SK-MEL-5 (cell line): ENCODE measurements at places on chromosomes 12 and 14. TPM values are rescaled to one million over a fixed set of nuclear protein-coding genes. Genes with fewer than 3 reads are reported as not detected.
A peak's percentile ranks its signal among the peaks of the same experiment; 100 is the strongest.

The ZBTB42 gene
- 5.2 and 5.4 TPM in 2 replicates for total RNA-seq

The GRIP1 gene
- 0.77 and 2.1 TPM in 2 replicates for total RNA-seq

DNA sequence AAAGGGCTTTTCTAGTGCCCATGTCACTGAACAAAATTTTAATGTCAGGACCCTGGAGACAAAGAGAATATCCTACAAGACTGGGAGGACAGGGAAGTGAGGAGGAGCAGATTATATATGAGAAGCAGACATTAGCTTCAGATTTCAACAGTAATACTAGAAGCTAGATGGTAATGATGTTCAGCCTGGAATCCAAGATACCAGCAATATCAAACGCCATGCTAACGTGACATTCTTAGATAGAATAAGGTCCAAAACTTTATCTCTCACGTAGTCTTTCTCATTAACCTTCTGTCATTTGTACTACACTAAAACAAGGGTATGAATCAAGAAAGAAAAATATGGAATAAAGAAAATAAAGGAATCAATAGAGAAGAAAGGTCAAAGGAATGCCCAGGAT, 18.7 kb downstream of the SOS2 start:
- no peak for DNase-seq

The GPR162 gene
- 0.08 and 1.5 TPM in 2 replicates for total RNA-seq

The SLCO1C1 gene
- total RNA-seq, result 1.9 and 6.9 TPM in 2 replicates

The ADGRD1 gene
- 0.05 TPM in 1 of 2 replicates, not detected in the other for total RNA-seq

DNA sequence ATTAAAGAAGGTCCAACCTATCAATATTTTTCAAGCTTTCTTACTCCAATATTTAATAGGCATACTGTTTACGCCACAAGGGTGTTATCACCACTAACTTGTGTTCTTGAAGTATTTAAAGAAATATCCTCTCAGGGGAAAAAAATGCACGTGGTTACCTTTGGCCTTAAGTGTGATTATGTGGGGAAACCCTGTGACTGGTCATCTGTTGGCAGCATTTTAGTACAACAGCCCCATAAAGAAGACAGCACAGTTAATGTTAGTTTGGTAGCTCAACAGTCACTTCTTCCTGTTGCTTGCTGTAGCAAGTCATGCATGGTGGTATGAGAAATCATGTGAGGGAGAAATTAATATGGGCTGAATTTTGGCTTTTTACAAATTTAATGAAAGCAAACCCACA, 1021.5 kb upstream of the TMEM132C start:
- peak; percentile 32 for DNase-seq

DNA sequence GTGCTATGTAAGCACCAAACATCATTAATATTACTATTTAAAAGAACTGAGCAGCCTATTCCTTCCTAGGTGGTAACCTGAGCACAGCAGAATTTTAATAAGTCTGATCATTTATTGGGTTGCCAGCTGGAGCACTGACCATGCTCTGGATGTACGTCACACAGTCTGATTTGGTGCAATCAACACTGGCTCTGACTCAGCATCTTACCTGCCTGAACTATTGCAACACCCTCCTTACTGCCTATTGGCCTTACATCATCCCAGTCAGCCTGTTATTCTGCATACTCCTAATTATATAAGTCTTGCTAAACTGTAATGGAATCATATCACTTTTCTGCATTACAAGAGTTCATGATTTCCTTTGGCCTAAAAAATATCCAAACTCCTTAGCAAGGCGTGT, 149.7 kb downstream of the PTPRO start:
- DNase-seq, result no peak

The GARIN6 gene
- not detected in 2 replicates for total RNA-seq
